NCI-H446 treated with DMSO at 0.1 percent for 48 hours (cell line): ENCODE measurements at places on chromosomes 5 and 9.
A peak's percentile ranks its signal among the peaks of the same experiment; 100 is the strongest.

DNA sequence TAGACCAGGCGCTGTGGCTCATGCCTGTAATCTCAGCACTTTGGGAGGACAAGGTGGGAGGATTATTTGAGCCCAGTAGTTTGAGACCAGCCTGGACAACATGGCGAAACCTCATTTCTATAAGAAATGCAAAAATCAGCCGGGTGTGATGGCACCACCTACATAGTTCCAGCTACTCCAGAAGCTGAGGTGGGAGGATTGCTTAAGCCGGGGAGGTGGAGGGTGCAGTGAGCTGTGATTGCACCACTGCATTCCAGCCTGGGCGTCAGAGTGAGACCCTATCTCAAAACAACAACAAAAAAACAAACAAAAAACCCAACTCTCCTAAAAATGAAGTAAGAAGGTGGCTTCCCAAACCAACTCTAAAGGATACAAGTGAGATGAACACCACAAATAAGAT lies 23.0 kb downstream of the IARS1 start:
- DNase-seq: no peak

- DNase-seq: peak; percentile 41
Measured at GRCh38 chr5:160966921-160967320, 114.9 kb upstream of the ATP10B start.

DNA sequence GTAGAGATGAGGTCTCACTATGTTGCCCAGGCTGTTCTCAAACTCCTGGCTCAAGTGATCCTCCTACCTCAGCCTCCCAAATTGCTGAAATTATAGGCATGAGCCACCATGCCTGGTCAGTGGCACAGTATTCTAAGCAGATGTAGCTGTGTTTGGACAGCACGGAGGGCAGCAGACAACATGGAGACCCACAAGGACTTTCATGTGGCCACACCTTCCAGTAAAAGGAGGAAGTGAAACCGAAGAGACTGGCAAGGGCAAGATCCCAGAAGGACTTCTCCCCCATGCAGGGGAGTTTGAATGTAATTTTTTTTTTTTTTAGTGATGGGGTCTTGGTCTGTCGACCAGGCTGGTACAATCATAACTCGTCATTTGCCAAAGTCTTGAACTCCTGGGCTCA lies 172.2 kb downstream of the TRPM3 start:
- no peak for DNase-seq

DNA sequence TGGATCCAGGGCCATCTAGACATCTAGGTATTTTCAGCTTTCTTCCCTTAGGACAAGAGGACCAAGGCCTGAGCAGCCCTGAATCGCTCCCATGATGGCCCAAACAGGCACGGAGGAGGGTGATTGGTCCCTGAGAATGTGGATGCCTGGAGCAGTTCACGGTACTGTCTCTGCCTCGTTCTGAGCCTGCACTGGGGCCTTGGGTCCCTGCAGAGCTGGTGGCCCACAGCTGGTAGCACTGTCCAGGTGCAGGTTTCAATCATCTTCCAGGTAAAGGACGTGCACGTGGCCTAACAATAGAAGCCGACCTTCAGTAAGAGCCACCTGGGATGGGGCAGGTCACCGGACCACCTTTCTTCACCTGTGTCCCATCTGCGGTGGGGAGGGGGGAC lies 19.4 kb upstream of the FCN1 start:
- no peak for DNase-seq

DNA sequence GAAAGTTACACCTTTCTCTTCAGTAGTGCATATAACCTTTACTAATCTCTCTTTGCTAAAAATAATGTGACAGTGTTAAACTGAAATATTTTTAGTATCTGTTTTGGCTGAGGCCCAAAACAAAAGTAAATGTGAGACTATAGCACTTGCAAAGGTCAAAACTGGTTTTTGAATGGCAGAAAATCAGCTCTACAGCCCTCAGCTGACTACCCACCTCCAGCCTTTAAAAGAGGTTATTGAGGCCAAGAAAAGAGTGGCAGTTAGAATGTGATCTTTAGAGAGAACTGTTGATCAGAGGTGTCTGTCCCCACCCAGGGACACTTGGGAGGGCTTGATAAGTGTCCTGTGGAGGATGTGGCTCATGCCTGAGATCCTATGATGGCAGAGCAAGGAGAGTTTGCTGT lies 30.9 kb downstream of the PRKACG start:
- no peak for DNase-seq

GRCh38 chr5:131794586-131794985 lies 2.2 kb downstream of the FNIP1 start:
- DNase-seq: no peak

DNA sequence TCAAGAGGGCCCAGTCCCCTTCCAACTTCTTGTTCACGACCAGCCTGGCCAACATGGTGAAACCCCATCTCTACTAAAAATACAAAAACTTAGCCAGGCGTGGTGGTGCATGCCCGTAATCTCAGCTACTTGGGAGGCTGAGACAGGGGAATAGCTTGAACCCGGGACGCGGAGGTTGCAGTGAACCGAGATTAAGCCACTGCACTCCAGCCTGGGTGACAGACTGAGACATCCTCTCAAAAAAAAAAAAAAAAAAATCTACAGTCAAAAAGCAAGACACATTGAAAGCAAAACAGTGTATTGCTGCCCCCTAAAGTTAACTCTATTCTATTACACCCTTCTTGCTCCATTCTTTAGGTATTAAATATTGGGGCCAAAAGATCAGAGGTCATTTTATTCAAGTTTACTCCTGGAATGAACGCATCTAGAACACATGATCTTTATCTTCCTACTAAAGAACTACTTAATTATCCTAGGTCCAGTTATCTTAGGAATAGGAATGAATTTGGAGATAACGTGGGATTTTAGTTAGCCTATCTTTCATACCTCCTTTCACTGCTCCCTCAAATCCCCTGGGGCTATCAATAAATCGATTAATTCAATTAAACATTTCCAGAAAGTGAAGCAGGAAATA lies 2.4 kb downstream of the ATG12 start:
- peak; percentile 56 for DNase-seq

- DNase-seq: no peak
Measured at GRCh38 chr9:123096987-123097386, 63.5 kb downstream of the GPR21 start.

GRCh38 chr5:54296386-54296785 lies 14.0 kb downstream of the ARL15 start:
- no peak for DNase-seq

GRCh38 chr5:38922199-38922598 lies 76.4 kb downstream of the OSMR start:
- DNase-seq: peak; percentile 18

- DNase-seq: peak; percentile 33
Measured at GRCh38 chr9:128550770-128551656, 1.4 kb upstream of the SPTAN1 start.

GRCh38 chr5:107285772-107286171 lies 385.0 kb downstream of the EFNA5 start:
- no peak for DNase-seq

GRCh38 chr5:136089791-136090190 lies 42.9 kb upstream of the SMAD5 start:
- no peak for DNase-seq

GRCh38 chr5:117999939-118000549 lies 988.3 kb downstream of the DTWD2 start:
- peak; percentile 39 for DNase-seq

DNA sequence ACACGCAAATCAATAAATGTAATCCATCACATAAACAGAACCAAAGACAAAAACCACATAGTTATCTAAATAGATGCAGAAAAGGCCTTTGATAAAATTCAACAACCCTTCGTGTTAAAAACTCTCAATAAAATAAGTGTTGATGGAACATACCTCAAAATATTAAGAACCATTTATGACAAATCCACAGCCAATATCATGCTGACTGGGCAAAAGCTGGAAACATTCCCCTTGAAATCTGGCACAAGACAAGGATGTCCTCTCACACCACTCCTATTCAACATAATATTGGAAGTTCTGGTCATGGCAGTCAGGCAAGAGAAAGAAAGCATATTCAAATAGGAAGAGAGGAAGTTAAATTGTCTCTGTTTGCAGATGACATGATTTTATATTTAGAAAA lies 1946.3 kb upstream of the CDH9 start:
- no peak for DNase-seq

- DNase-seq: no peak
Measured at GRCh38 chr5:84564321-84565075, 179.8 kb upstream of the EDIL3 start.

DNA sequence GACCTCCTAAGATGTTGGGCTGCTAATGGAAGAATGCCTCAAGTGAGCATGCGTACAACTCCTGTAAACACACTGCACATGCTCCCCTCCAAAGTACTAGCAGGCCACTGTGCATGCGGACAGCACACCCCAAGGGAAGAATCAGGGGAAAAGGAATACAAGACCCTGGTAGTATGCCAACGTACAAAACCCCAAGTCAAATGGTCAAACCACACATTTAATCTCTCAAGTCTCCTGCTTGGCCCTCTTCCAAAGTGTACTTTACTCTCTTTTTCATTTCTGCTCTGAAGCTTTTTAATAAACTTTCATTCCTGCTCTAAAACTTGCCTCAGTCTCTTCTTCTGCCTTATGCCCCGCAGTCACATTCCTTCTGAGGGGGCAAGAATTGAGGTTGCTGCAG lies 466.4 kb downstream of the DMRTA1 start:
- DNase-seq: no peak

- DNase-seq: no peak
Measured at GRCh38 chr5:59037453-59037852, 454.6 kb downstream of the RAB3C start.

DNA sequence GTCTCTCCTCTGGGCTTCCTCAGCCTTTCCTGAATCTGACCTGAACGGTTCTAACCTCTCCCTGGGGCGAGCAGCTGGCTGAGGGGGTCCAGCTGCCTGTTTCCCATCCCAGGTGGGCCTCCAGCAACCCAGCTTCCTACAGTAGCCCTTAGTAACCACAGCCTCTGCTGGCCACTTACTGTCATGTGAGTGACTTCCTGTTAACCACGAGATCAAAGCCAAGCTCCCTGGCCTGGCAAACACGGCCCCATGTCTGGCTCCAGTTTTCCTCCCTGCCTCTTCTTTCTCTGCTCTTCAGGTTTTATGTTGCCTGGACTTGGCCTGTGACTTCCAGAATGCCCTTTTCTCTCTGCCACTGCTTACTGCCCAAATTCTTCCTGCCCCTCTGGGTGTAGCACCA lies 47.2 kb upstream of the DAB2IP start:
- no peak for DNase-seq

DNA sequence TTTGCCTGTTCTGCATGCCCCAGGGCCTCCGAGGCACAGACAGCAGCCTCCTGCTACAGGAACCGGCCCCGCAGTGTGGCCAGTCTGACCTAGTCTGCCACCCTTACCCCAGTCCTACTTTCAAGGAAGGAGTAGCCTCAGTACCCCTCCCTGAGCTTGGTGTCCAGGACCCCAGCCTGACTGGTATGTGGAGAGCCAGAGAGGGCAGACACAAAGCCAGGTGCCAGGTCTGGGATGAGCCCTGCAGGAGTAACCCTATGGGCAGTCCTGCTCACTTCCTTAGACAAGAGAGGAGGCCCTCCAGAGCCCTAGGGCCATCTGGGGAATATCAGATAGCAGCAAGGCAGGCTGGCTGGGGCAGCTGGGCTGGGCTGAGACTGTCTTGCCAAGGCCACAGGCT lies 67.8 kb downstream of the NRG2 start:
- no peak for DNase-seq

DNA sequence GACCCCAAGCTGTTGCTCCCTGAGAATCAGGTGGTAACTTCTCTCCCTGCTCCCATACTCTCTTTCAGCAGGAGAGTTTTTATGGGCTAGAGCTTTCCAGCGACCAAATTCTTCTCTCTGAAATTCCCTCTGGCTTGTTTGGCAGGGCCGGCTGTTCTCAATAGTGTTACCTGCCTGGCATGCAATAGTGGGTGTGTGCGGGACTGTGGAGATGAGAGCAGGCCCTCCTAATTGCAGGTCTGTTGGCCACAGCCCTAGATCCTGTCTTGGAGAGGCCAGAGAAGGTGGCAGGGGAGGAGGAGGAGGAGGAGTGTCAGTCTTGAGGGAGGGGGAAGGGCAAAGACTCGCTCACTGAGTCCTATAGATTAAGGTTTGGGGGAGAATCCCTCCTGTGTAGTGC lies 29.5 kb downstream of the AQP7 start:
- no peak for DNase-seq

GRCh38 chr5:139577689-139578290 lies 16.7 kb downstream of the UBE2D2 start:
- DNase-seq: peak; percentile 74

GRCh38 chr9:14030375-14031059 lies 283.4 kb downstream of the NFIB start:
- peak; percentile 85 for DNase-seq

- DNase-seq: no peak
Measured at GRCh38 chr5:132427281-132428146, 58.0 kb downstream of the SLC22A5 start.

DNA sequence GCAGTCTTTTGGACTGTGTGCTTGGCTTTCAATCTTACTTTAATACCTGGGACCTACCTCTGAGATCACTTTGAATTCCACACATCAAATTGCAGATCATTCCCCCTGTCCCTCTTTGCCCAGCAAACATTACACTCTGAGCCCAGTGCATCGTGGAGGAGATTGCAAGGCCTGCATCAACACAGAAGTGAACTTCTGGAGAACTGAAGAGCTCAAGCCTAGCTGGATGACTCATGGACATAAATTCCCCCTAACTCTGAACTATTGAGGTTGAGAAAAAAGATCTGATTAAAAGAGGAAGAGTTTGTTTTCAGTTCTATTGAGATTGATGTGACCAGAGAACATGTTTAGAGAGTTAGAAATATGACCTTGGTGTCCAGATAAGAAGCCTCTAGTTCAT lies 316.0 kb upstream of the DMAC1 start:
- no peak for DNase-seq

DNA sequence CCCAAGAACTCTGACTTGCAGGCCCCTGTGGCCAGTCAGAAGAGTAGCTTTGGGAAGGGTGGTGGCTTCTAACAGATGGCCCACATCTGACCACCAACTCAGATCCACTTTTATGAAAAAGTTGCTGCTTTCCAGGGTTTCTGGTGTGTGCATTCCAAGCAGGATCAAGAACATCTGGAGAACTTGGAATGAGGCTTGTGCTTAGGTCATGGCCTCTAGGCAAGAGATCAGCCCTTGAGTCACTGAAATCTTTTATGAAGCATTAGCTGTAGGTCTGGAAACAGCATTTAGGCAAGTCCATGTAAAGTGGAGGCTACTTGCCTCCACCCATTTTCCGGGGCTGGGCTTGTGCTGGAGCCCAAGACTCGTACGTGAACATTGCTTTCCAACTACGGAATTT lies 433.3 kb downstream of the SH3GL2 start:
- DNase-seq: no peak
